ENCODE measurements at places on chromosomes 4 and X.
A peak's percentile ranks its signal among the peaks of the same experiment; 100 is the strongest.

DNA sequence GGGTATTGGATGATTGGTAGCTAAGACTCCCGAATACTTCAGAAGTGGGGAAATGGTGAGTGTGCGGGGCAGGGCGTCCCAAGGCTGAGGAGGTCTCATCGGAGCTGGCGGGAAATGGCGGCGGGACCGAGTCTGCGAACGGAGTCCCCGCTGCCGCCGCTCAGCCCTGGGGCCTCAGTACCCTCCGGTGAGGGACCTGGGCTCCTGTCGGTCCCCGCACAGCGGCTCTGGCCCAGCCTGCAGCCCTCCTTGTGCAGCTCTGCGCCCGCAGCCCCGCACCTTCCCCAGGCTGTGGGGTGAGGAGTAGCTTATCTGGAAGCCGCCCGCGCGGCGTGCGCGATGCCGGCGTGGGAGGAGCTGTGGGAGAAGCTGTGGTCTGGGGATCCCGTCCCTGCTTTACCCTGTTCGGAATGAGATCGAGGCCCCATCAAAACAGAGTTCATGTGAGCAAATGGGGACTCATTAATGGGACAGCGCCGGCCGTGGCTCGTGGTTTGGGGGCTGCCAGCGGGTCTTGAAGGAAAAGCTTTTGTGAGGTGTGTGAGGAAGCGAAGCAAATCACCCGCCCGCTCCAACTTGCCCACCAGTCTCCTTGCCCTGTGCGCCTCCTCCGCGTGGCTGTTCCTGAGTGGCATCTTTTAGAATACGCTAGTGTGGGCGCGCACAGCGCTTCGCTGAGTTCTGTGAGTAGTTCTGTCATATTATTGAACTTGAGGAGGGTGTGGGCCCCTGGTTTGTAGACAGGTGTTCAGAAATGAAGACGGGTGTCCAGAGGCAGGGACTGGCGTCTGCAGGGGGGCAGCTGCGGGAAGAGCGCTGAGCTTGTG is 531 bp downstream of the ZNF141 start:
- DNase-seq = peak; percentile 68

DNA sequence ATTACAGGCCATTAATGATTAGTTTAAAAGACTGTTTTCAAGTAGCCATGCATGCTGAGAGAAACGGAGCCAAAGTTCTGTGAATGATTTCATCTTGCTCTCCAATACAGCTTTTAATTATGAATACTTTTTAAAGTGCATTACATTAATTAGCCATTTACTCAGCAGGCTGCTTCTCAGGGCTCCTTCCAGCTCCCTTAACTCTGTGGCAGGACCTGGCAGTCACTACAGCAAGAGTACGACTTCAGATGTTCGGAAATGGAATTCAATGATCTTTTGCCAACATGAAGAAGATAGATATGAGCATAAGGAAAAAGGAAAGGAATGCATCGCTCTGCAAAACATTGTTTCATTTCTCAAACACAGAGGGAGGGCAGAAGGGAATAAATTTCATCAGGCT is 987.2 kb downstream of the PDHA2 start:
- no peak for DNase-seq

DNA sequence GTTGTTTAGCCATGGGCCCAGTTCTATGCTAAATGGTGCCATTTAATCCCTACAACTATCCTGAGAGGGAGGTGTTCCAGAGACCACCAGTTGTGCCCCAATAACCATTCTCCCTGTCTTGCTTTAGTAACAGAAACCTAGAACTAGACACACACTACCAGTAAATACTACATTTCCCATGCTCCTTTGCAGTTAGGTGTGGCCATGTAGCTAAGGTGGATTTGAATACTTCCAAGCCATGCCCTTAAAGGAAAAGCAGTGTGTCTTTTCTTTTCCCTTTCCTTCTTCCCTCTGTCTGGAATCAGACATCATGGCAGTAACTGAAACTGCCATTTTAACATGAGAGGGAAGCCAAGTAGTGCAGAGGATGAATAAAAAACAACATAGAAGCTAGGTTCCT is 90.9 kb upstream of the TMEM33 start:
- DNase-seq = no peak

- DNase-seq = no peak
Observed at GRCh38 chr4:25100021-25100555, 60.2 kb downstream of the SEPSECS start.
